H54 (cell line): ENCODE measurements at places on chromosomes 6 and 20.

- no peak for DNase-seq
These were observed 377.1 kb downstream of the ESR1 start for GRCh38 chr6:152184573-152184916.

DNA sequence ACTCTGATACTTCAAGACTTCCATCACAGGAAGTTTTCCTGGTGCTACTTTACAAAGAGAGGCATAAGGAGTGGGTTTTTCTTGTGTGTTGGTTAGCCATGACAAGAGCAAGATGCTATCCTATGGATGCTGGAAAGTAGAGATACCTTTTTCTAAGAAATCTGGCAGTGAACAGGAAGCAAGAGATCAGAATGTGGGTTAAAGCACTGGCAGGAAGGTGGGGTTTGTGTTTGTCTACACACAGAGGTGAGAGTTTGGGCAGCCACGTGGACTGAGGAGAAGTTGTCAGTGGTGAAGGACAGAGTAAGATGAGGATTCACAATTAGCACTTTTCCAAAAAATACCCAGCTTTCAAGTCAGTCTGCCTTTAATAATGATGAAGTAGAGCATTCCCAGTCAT is 17.9 kb downstream of the SLC2A12 start:
- DNase-seq, result no peak

DNA sequence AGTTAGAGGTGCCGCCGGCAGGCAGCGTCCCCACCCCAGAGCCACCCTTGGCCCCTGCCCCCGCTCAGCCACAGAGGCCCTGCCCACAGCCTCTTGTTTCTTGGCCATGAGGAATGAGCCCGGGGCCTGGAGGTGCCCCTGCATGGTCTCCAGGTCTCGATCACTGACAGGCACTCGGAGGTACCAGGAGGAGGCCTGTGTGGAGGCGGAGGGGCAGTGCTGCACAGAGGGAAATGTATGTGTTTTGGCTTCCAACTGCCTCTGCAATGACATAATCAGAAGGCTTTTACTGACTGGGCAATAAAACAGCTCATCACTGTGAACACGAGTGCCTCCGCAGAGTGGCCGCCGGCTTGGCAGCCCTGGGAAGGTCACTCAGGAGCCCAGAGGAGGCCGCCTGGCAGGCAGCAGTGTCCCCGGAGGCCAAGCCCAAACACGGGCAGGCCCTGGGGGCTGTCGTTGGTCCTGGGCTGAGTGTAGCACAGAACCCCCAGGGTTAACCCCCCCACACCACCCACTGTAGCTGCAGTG is 61.1 kb upstream of the GATA5 start:
- DNase-seq, result peak; percentile 49

DNA sequence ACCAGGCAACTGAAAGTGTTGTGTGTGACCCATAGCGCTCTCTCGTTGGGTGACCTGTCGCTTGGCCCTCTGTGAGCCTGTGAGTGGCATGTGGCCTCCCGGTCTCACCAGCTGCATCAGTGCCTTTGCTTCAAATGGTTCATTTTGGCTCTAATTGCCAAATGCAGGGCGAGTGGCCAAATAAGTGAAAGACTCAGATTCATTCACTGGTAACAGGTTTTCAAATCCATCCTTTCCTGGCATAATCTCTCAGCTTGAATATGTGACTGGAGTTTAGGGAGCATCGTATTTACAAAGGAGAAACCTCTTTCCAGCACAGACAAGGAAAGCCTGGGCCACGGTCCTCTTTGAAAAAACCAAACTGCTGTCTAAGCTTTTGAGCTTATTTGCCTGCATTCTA is 321.6 kb upstream of the QKI start:
- no peak for DNase-seq

DNA sequence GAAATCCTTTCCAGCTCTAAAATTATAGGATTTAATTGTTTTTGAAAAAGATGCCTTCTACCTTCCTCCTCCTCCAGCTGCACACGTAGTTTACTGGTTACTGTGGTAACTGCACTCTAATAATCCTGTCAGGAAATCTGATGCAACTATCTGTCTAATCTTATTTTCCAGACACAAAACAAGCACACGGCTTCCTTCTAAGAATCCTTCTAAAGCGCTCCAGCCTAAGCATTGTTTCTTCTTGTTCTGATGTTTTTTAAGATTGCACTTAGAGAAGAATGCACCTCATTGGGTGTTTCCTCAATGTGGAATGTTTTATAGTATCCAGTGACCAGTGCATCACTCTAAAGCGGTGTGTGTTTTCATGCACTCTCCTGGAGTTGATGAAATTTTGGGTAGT is 63.6 kb downstream of the CARMIL1 start:
- no peak for DNase-seq

- DNase-seq, result no peak
These were observed 379.3 kb downstream of the MAFB start for GRCh38 chr20:40309731-40310130.

GRCh38 chr6:16918586-16918985 is 157.3 kb upstream of the ATXN1 start:
- DNase-seq, result no peak

DNA sequence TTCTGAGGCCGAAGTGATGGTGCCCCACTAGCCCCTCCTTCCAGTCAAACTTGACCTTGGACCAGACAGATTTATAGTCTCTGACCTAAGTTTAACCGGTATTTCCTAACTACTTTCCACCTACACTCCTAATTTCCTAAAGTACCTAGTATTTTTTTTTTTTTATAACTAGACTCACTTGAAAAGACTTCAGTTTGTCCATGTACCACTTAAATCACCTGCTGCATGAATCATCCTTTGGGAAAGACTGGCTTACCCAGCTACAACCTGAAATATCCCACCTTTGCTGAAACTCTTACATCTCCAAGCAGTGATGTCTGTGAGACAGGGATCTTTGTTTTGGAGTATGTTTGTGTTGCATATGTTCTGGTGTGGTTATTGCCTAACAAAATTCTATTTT is 71.1 kb downstream of the ZDHHC14 start:
- DNase-seq, result no peak

- no peak for DNase-seq
These were observed 75.1 kb downstream of the SYNJ2 start for GRCh38 chr6:158056804-158057203.

DNA sequence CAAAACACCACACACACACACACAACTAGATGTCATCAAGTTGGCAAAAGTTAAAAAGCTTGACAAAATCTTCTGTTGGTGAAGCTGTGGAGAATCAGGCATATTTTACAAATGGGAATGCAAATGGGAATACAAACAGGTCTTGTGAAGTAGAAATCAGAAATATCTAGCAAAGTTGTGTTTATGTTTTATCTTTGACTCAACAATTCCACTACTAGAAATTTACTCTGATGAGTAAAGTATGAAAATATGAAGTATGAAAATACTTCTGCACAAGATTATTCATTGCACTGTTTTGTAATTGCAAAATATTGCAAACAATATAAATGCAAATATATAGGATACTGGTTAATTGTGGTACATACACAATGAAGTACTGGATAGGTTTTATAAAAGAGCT is 1166.0 kb upstream of the GJE1 start:
- no peak for DNase-seq

- no peak for DNase-seq
These were observed 33.8 kb upstream of the AIG1 start for GRCh38 chr6:143026696-143027449.

GRCh38 chr6:157244175-157244574 is 79.1 kb downstream of the TMEM242 start:
- no peak for DNase-seq

GRCh38 chr6:11586536-11586935 is 49.0 kb downstream of the TMEM170B start:
- DNase-seq, result peak; percentile 40

GRCh38 chr20:50488236-50488806 is 21.9 kb upstream of the PTPN1 start:
- DNase-seq, result no peak

DNA sequence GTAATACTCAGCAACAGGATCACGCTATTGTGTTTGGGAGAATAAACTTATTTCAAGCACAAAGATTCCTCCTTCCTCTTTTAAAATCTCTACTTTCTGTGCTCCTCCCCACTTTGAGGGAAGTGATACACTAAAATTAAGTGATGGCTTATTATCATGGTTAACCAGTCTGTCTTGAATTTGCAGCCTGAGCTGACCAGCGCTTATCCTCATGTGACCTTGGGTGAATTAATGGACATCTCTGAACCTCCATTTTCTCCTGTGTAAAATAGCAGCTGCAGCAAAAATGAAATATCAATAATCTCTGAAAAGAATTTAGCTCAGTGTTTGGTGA is 222.6 kb downstream of the BCAS1 start:
- no peak for DNase-seq

- DNase-seq, result no peak
These were observed 24.4 kb downstream of the SERAC1 start for GRCh38 chr6:158143700-158144099.

- DNase-seq, result no peak
These were observed 180.2 kb downstream of the TFAP2B start for GRCh38 chr6:50998905-50999304.

GRCh38 chr6:16909658-16910360 is 148.5 kb upstream of the ATXN1 start:
- no peak for DNase-seq

GRCh38 chr6:70669133-70669532 is 1.4 kb downstream of the SMAP1 start:
- DNase-seq, result no peak

GRCh38 chr6:43492673-43493072 is 15.3 kb downstream of the TJAP1 start:
- DNase-seq, result no peak

GRCh38 chr6:35148167-35148741 is 7.1 kb upstream of the TCP11 start:
- peak; percentile 40 for DNase-seq

- DNase-seq, result no peak
These were observed 2.2 kb downstream of the SRSF3 start for GRCh38 chr6:36596356-36596755.

DNA sequence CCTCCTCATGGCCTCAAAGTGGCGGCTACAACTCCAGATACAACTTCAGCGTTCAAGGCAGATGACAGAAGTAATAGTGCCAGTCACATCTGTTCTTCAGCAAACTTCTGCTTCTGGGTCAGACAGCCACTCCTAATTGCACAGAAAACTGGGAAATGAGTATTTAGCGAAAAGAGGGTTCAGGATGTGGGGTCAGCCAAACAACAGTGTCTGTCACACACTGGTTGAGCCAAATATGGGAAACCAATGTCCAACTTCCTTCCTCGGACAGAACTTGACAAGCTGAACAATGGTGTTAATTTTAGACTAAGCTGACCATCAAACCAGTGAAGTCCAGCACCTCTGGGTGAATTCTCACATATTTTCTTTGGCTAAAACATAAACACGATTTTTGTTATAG is 22.1 kb downstream of the NUDT3 start:
- DNase-seq, result no peak

DNA sequence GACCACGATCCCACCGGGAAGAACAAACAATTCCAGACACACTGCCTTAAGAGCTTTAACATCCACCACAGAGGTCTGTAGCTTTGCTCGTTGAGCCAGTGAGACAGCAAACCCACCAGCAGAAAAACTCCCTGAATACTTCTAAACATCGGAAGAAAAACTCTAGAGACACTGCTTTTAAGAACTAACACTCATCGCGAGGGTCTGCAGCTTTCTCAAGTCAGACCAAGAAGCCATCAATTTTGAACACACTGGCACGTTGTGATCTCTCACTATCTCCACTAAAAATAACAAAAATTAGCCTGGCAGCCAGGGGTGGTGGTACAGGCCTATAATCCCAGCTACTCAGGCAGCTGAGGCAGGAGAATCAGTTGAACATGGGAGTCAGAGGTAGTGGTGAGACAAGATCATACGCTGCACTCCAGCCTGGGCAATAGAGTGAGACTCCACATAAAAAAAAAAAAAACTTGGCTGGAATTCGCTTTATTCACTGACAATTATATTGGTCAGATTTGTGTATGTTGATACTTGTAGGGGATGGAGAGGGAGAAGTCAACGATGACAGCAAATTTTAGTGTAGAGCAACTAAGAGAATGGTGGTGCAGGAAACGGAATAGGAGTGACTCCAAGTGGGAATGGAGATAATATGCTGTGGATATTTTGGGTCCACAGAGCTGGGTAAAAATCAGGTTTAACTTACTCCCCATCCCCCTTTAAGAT is 860 bp upstream of the TMEM14C start:
- DNase-seq, result no peak

DNA sequence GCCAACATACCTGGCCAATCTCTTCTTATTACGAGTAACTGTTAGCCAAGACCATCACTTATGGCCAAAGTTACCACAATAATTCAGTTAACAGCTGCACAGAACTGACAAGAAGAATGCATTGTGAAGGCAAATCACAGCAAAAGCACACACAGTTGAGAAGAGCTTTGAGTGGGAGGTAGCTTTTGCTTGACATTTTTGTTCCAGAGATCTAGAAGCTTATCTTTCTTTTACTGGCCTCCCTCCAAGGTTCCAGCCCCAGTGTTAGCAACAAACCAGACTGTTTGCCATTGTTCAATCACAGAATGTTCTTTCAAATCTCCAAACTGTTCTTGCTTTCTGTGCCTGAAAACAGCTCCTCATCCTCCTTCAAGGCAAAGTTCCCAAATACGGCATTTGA is 35.9 kb upstream of the IRAK1BP1 start:
- no peak for DNase-seq

DNA sequence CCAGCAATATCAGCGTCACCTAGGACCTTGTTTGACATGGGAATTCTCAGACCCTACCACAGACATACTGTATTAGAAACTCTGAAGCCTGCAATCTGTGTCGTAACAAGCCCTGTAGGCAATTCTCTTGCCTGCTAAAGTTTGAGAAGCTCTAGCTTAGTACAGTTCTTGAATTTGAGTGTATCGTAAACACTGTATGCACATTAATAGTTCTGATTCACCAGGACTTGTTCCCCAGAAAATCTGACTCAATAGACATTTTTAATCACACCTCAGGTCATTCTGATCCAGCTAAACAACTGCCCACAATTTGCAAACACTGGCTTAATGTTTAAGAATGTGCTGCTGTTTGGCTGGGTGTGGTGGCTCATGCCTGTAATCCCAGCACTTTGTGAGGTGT is 414.3 kb downstream of the TFAP2A start:
- no peak for DNase-seq

DNA sequence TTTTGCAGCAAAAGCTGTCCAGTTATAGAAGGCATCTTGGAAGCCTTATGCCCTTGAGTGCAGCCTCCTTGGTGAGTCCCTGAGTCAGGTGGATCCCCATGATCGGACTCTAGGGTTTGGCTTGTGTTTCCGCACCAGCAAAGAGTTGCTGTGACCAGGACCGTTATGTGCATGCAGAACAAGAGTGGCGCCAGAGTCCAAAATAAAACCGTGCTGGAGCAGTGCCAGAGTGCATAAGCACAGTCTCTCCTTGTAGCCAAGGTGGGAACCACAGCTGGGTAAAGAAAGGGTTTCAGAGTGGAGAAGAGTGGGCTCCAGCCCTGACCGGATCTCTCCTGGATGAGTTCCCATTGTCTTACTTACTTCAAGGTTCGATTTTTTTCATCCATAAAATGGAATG is 58.6 kb downstream of the FOXA2 start:
- no peak for DNase-seq

- no peak for DNase-seq
These were observed 34.2 kb upstream of the TBXT start for GRCh38 chr6:166201878-166202277.

GRCh38 chr6:3119040-3119723 is 671 bp downstream of the BPHL start:
- DNase-seq, result peak; percentile 51
